ENCODE measurements at places on chromosomes 4 and X.

DNA sequence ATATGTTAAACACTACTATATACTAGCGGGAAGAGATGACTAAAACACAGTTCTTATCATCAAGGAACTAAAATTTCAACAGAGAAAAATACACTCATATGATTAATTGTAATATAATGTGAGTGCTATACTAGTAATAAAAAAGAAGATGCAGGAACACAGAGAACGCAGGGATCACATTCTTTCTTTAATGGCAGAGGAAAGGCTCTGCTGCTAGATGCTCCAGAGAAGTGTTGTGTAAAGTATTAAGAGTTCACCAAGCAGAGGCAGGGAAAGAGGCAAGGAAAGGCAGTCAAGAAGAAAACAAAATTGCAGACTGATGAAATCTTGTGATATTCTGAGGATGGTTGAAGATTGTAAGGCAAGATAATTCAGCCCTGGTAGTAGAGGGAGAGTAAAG is 394.7 kb downstream of the PDGFC start:
- ATAC-seq, result peak; percentile 13

DNA sequence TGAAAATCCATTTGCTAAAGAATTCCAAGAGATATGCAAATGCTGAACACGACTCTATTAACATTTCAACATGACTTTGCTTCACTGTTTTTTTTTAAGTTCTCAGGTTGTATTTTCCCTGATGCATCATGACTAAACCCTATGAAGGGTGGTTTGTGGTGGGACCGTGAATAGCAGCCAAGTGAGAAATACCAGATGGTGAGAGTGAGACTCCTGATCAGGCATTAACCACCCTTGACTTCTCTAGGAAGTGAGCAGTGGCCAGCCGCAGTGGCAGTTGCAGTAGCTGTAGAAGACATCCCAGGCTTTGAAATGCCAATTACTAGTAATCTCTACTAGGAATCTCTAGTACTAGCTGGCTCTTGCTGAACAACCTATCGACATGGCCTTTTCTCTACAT is 383.4 kb downstream of the FAM133A start:
- no peak for ATAC-seq

DNA sequence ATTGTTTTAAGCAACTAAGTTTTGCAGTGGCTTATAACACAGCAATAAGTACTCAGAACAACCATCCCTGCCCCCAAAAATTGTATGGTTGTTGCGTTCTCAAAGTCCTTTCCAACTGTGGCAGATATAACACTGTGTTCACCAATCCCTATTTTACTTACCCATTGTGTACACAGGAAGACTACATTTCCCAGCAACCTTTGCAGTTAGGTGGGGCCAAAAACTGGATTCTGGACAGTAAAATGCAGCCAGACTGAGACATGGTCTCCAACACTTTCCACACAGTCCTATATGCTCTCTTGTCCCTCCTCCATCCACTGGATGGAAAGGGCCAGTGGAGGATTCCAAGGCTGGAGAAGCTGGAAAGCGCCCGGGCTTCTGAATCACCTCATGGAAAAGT is 523.6 kb downstream of the BCOR start:
- no peak for ATAC-seq

DNA sequence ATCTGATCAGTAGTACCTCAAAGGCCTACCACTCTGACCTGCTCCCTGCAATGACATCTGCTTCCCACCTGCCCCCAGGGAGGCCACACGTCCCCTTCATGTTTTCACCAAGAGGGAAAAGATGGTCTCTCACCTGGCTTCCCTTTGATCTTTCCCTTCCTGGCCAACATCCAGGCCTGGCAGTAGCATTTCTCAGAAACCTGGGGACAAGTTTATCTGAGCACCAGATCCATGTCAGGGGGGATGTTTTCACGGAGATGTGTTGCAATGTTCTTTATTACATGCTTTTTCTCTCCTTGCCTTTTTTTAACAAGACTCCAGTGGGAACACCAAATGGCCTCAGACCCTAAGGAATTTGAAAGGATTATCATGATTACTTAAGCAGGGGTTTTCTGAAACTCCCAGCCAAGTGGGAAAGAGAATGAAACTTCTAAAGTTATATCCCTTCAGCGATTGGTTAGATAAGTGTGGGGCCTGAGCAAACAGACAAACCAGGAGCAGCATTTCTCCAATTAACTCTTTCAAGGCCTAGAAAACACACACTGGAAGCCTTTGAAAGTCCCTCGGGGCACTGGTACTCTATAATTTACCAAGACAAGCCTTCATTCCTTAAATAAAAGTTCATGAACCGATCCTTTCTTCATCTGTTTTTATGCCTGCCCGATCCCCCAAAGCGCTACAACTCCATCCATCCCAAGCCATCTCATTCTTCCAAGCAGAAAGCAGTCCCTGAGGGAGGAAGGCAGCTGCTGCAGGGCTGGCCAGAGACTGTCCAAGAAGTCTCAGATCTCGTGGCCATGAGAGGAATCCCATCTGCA is 94.1 kb downstream of the BCOR start:
- no peak for ATAC-seq

GRCh38 chr4:181085557-181085956 is 1157.6 kb upstream of the TENM3 start:
- ATAC-seq, result no peak

GRCh38 chrX:95762716-95763115 is 921.9 kb upstream of the DIAPH2 start:
- no peak for ATAC-seq

- peak; percentile 86 for ATAC-seq
Measured at GRCh38 chrX:102651242-102652011, at the start of gene GPRASP1. TSS of gene GPRASP1 (plus strand) at chrX:102651483. CDS start at chrX:102653914, 2,431 bp downstream.

DNA sequence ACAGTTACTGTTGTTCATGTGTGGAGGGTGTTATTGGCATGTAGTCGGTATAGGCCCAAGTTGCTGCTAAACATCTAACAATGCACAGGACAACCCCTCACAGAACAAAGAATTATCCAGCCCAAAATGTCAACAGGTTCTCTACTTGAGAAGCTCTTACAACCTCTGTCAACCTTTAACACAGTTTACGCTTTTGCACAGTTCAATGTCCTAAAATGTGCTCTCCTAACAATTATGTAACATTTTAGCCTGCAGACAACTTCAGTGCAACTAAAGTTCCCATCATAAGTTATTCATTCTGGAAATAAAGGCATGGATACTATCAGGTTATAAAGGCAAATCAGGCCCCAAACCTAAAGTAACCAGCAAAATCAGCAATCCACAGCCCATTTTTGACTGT is 66.2 kb downstream of the ASB9 start:
- ATAC-seq, result no peak

- no peak for ATAC-seq
Measured at GRCh38 chr4:97330917-97331316, 812.4 kb downstream of the STPG2 start.

- ATAC-seq, result no peak
Measured at GRCh38 chr4:88163336-88163735, 4.9 kb upstream of the ABCG2 start.
